ENCODE measurements at places on chromosomes 7 and 10. TPM values are rescaled to one million over a fixed set of nuclear protein-coding genes. Genes with fewer than 3 reads are reported as not detected.

TTYH3 gene
- total RNA-seq: 64.6 TPM

DNA sequence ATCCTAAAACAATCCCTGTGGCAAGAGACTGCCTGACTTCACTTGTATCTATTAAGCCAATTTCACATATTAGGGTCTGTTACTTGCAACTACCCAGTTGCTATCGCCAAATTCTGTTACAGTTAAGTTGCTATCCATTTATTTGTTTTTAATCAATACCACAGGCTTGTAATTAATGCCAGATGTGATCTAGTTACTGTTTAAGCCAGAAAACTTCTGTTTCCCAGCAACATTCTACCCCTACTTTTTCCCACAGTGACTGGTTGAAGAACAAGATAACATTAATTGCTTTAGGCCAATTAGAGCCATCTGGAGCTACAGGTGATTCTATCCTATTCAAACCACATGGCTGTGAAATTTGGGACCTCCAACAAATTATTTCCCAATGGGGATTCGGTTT is 131.3 kb downstream of the ALOX5 start:
- no peak for DNase-seq

- DNase-seq: peak; percentile 44
Observed at GRCh38 chr7:82605247-82605864, 161.8 kb upstream of the CACNA2D1 start.

DNA sequence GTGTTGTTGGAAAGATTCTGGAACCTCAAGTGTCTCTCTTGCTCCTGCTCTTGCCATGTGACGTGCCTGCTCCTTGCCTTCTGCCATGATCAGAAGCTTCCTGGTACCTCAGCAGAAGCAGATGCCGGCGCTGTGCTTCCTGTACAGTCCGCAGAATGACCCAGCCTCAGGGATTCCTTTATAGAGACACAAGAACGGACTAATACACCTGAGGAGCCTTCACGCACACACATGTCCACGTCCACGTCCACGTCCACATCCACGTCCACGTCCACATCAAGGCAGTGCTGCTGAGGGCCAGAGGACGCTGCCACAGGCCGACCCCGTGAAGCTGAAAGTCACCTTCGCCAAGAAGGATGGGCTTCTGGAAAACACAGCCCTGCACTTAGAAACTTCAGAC is 190.1 kb downstream of the MAD1L1 start:
- DNase-seq: no peak

DNA sequence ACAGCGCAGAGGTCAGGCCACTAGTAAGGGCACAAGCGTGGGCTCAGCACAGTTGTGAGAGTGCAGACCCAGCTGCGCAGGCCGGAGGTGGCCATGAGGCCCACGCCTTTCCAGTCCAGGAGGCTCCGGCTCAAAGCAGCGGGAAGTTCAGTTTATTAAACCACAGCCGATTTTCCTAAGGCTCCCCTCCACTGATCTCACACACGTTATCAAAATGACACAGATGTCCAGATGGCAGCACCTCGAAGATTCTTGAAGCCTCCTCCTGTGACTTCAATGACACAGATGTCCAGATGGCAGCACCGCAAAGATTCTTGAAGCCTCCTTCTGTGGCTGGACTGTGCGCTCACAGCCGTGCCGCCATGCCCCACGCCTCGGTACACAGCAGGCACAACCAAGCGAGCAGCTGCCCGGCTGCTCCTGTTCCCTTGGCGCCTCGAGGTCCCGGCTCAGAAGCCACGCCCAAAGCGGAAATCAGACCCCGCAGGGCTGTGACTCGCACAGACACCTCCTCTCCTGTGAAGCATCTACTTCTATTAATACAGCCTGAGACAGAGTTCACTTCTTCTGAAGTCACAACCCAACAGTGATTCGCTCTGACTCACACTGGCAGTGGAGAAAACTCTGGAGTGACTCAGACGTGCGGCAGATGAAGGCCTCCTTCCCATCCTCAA is 122.7 kb downstream of the MAD1L1 start:
- no peak for DNase-seq

All from dermis microvascular lymphatic vessel endothelial cell (primary cell).